ENCODE measurements at places on chromosomes 6 and 20.

DNA sequence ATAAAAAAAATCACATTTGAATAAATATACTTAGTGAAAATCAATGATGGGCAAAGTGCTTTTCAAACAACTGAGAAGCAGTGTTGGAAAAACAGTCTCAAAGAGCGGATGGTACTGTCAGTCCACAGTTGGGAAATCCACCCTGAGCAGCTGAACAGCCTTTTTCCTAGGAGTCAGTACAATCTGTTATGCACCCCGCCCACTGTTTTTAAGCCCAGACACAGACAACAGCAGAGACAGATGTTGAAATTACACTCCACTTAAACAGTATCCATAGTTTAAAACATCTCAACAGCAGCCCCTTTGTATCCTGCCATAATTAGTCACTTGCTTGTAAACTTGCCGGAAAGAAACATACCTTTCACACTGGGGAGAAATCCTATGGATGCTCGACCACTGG is 372 bp downstream of the KIAA0408 start:
- H3K27me3 ChIP-seq: no peaks in the 10 kb centered on the region
- H3K4me3 ChIP-seq: peak overlapping the region; percentile 31
- DNase-seq: no peak

DNA sequence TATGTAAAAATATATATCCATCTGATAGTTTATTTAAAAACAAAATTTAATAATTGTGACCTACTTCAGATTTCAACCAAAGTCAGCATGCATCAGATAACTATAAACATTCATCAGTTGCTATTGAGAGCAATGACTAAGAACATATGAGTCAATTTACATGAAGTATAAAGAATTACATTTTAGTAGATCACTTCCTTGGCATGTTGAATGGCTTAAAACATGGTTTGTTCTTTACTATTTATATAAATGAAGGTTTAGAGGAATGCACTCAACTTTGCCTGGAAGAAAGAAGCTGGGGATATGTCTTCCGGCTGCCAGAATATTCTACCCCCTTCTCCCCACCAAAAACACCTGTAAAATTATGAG is 6.4 kb upstream of the FAM217A start:
- no peaks in the 10 kb centered on the region for H3K27me3 ChIP-seq
- DNase-seq: no peak
- H3K27ac ChIP-seq: no peak overlapping the region
- H3K4me3 ChIP-seq: no peak overlapping the region
- H3K36me3 ChIP-seq: no peaks in the 10 kb centered on the region

DNA sequence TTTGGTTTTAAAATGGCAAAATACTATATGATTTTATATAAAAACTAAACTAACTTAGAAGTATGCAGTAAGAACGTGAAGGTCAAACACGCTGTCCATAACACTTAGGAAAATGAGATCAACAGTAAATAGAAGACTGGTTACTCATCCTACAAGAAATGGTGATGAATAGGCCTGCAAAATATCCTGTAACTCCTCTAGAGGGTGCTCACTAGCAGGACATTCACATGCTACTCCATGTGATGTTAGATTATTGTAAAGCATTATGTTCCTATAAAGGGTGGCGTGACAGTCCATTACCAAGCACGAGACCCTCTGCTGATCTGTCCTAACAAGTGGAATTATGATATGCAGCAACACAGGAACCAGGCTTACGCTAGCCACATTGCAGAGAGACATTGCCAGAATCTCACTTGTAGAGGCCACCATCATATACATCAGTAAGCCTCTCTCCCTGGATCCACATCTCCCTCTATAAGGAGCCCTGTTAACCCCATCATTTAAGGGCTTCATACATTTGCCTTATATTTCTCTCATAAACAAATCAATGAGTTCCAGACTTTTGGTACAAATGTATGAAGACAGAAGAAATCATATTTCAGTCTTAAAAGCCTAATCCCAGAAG is 18.0 kb upstream of the DEFB129 start:
- H3K36me3 ChIP-seq: no peaks in the 10 kb centered on the region
- H3K4me3 ChIP-seq: no peak overlapping the region
- DNase-seq: no peak
- H3K27ac ChIP-seq: no peak overlapping the region
- no peaks in the 10 kb centered on the region for H3K4me1 ChIP-seq

GRCh38 chr6:16700202-16700915 is 60.9 kb downstream of the ATXN1 start:
- no peaks in the 10 kb centered on the region for H3K36me3 ChIP-seq
- H3K4me3 ChIP-seq: peak overlapping the region; percentile 30
- DNase-seq: no peak
- H3K27me3 ChIP-seq: no peaks in the 10 kb centered on the region
- H3K4me1 ChIP-seq: peaks cover 61% of the 10 kb centered on the region

DNA sequence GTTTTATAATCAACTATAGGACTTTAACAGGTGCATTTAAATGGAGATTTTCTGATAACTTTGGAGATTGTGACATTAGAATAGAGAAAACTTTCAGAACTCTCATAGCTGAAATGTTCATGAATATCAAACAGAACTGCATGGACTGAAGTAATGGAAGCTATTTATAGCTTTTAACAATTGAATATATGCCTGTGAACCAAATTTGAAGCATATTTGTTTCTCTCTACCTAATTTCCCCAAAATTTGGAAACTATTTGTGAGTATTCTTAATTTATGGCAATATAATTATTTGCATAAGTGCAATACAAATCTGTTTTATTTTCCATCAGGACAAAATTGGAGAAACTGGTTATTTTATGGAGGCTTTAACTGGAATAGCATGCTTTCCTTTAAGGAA is 96.6 kb downstream of the PLG start:
- H3K4me3 ChIP-seq: no peak overlapping the region
- no peak for DNase-seq
- H3K4me1 ChIP-seq: no peaks in the 10 kb centered on the region
- no peaks in the 10 kb centered on the region for H3K27me3 ChIP-seq

DNA sequence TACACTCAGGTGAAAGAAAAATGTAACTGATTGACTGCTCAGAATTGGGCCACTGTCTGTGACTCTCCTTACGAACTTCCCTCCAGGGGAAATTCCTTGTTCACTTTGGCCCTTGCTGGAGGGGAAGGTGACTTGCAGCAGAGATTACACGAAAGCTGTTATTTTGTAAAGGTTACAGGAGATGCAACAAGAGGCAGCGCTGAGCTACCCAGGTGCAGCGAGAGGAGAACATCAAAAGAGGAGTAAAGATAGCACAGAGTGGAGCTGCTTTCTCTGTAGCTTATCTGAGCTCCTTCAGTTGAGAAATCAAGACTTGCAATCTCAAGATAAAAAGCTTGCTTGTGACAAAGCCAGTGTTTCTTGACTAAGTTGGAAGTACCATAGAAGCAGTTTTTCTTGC is 144.6 kb downstream of the ARHGAP18 start:
- no peak overlapping the region for H3K27ac ChIP-seq
- H3K4me3 ChIP-seq: no peak overlapping the region
- H3K36me3 ChIP-seq: no peaks in the 10 kb centered on the region
- H3K27me3 ChIP-seq: no peaks in the 10 kb centered on the region
- DNase-seq: no peak

GRCh38 chr20:25538838-25539665 is 46.3 kb downstream of the NINL start:
- no peak for DNase-seq
- H3K27ac ChIP-seq: peak overlapping the region; percentile 44
- peaks cover 12% of the 10 kb centered on the region for H3K4me1 ChIP-seq
- peak overlapping the region; percentile 27 for H3K4me3 ChIP-seq
- H3K27me3 ChIP-seq: no peaks in the 10 kb centered on the region

DNA sequence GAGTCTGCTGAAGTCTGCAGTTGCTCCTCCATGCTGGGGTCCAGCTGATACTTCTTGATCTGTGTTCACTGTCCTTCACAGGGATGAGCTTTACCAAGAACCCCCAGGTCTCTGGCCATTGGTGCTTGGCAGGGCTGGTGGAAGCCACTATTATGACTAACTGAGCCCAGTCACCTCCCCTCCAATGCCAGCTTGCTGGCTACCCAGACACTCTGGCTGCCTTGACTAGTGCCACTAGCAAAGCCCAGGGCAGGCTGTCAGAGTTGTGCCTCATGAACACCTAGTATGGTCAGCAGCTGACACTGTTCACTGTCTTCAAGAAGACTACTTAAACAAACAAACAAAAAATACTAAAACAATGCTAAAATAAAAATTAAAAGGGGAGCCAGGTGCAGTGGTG is 8.8 kb downstream of the ASIP start:
- no peak for DNase-seq
- no peak overlapping the region for H3K4me3 ChIP-seq
- H3K36me3 ChIP-seq: no peaks in the 10 kb centered on the region
- H3K27me3 ChIP-seq: no peaks in the 10 kb centered on the region
- no peak overlapping the region for H3K27ac ChIP-seq
- H3K4me1 ChIP-seq: no peaks in the 10 kb centered on the region

DNA sequence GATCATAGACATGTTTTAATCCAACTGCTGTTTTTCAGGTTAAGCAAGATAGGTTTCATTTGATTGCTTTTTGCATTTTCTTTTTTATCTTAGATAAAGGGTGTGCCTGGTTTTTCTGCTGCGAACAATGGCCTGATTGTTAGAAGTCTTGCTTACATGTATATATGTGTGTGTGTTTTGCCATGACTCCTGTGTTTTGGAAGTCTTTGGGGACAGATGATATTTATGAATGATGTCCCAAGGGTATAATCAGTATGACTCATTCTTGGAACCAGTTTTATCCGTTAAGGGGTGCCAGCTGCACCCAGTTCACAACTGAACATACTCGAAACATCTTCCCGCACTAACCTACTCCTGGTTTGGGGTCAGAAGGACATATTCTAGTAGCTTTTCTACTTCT is 230.1 kb upstream of the SUPT3H start:
- peaks cover 8% of the 10 kb centered on the region for H3K4me1 ChIP-seq
- no peaks in the 10 kb centered on the region for H3K36me3 ChIP-seq
- H3K27ac ChIP-seq: no peak overlapping the region

GRCh38 chr6:107106165-107106564 is 9.2 kb downstream of the BEND3 start:
- H3K4me1 ChIP-seq: no peaks in the 10 kb centered on the region
- H3K27ac ChIP-seq: no peak overlapping the region
- H3K4me3 ChIP-seq: no peak overlapping the region
- DNase-seq: no peak

DNA sequence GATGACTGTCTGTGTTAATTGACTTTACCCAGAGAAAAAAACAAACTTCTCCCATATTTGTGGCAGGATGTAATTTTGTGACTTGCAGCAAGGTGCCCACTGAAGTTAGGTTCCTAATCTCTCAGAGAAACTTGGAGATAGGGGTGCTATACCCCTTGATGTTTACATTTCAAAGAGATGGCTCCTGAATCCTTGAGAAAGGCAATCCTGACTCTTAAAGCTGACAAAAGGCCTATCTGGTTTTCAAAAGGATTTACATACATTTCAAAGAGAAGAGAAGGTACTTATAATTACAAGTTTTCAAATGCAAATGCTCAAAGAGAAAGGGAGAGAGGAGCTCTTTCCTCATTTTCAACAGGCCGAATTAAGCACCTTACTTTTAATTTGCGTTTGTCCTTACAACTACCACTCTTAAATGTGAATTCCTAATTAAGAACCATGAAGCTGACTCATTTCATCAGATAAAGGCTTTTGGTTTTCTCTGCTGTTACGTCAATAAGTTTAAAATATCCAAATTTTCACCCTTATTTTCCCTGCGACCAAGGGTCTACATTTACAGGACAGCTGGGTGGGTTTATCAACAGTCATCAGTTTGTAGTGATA is 711.8 kb upstream of the MAP3K7 start:
- peak overlapping the region; percentile 48 for H3K27ac ChIP-seq
- H3K4me1 ChIP-seq: no peaks in the 10 kb centered on the region
- H3K36me3 ChIP-seq: no peaks in the 10 kb centered on the region
- no peaks in the 10 kb centered on the region for H3K27me3 ChIP-seq
- DNase-seq: no peak

GRCh38 chr6:160583794-160584193 is 80.3 kb downstream of the LPA start:
- no peaks in the 10 kb centered on the region for H3K36me3 ChIP-seq
- no peak overlapping the region for H3K27ac ChIP-seq
- no peaks in the 10 kb centered on the region for H3K4me1 ChIP-seq
- DNase-seq: no peak
- H3K27me3 ChIP-seq: no peaks in the 10 kb centered on the region

- no peaks in the 10 kb centered on the region for H3K36me3 ChIP-seq
- no peak for DNase-seq
- H3K4me3 ChIP-seq: no peak overlapping the region
- peaks cover 8% of the 10 kb centered on the region for H3K4me1 ChIP-seq
- no peaks in the 10 kb centered on the region for H3K27me3 ChIP-seq
These were observed 97.8 kb downstream of the PLEKHG1 start for GRCh38 chr6:150697515-150697914.

GRCh38 chr6:107989166-107990094 is 31.4 kb upstream of the SEC63 start:
- no peak overlapping the region for H3K4me3 ChIP-seq
- no peaks in the 10 kb centered on the region for H3K4me1 ChIP-seq
- no peaks in the 10 kb centered on the region for H3K36me3 ChIP-seq
- H3K27me3 ChIP-seq: no peaks in the 10 kb centered on the region
- no peak overlapping the region for H3K27ac ChIP-seq

GRCh38 chr20:51594236-51595057 is 51.9 kb upstream of the NFATC2 start:
- H3K36me3 ChIP-seq: no peaks in the 10 kb centered on the region
- no peak overlapping the region for H3K4me3 ChIP-seq
- peak overlapping the region; percentile 66 for H3K27ac ChIP-seq
- no peaks in the 10 kb centered on the region for H3K27me3 ChIP-seq
- H3K4me1 ChIP-seq: peaks cover 15% of the 10 kb centered on the region

GRCh38 chr20:10313215-10313614 is 94.6 kb downstream of the SNAP25 start:
- H3K27me3 ChIP-seq: no peaks in the 10 kb centered on the region
- DNase-seq: no peak
- no peaks in the 10 kb centered on the region for H3K4me1 ChIP-seq
- H3K4me3 ChIP-seq: no peak overlapping the region

DNA sequence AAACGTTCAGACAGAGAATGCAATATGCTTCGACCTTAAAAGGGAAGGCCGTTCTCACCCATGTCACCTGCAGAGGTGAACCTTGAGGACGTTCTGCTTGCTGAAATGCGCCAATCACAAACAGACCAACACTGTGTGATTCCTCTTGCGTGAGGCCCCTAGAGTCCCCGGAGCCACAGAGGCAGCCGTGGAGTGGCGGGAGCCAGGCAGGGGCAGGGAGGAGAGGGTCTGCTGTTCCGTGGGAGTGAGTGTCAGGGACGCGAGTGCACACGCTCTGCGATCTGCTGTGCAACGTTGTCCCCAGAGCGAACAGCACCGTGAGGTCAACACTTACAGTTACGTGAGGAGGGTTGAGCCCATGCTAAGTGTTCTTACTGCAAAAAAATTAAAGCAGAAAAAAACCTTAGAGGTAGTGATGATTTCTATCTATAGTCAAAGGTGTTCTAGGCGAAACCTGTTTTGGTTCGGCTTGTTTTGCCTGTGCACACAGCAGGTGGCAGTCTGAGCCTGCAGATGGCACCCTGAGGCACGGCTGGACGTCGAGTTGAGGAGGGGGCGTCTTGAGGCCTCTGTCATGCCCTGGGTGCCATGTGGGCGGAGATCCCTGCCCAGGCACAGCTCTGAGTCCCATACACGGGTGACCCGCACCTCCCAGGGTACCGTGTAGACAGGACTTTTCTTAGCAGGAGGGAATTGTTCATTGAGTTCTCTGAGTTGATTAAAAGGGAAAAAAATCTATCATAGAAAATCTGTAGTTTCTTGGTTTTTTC is 71.7 kb upstream of the FRMD1 start:
- no peak overlapping the region for H3K4me3 ChIP-seq
- peak; percentile 72 for DNase-seq
- H3K27me3 ChIP-seq: no peaks in the 10 kb centered on the region
- H3K36me3 ChIP-seq: no peaks in the 10 kb centered on the region
- no peak overlapping the region for H3K27ac ChIP-seq
